ENCODE measurements at places on chromosomes 3 and 15.

GRCh38 chr3:142447301-142447851, 461 bp downstream of the XRN1 start:
- peak; percentile 16 for DNase-seq

GRCh38 chr3:144324076-144324475, 352.5 kb downstream of the DIPK2A start:
- DNase-seq: no peak

- DNase-seq: no peak
These were observed 23.0 kb downstream of the HPS3 start for GRCh38 chr3:149152420-149152819.

DNA sequence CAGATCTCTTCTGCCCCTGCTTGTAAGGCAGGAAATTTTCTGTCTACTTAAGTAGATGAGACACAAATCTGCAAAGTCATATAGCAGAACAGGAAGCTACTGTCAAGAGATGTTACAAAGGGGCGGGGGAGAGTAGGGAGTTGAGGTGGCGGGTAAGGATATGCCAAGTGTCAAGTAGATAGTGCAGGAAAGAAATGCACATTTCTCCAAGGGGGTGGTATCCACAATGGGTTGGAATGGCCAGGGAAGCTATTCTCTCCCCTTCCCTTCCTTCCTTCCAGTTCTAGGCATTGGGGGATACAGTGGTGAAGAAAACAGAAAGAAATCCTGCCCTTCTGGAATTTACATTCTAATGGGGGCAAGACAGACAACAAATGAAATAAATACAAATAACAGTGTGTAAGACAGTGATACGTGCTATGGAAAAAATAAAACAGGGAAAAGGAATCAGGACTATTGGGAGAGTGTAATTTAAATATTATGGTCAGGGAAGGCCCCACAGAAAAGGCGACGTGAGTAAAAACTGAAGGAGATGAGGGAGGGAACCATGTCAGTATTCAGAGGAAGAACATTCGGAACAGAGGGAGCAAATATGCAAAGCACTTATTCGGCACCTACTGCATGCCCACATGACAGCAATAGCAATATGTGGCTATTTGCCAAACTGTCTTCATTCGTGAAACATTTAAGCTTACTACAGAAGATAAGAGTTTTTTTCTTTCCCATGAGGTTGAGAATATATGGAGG, 42.8 kb upstream of the RNU6-1 start:
- peak; percentile 78 for DNase-seq

GRCh38 chr3:190120269-190121060, at the start of gene P3H2:
Gene P3H2 (minus strand): TSS chr3:190120897. CDS start chr3:190120731, 166 bp downstream.
- DNase-seq: peak; percentile 68

DNA sequence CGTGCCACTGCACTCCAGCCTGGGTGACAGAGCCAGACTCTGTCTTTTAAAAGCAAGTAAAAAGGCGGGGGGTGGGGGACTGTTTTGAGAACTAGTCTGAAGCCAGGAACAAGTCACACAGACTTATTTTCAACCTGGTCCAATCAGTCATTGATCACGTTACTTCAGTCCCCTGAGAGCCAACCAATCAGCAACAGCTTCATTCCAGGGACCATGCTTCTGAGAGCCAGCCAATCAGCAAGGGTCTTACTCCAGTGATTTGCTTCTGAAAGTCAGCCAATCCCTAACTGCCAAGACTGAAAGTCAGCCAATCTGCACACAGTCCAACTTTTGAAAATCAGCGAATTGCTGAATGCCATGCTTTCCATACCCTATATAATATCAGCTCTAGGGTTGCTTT, 48.6 kb upstream of the C15orf39 start:
- peak; percentile 89 for DNase-seq

DNA sequence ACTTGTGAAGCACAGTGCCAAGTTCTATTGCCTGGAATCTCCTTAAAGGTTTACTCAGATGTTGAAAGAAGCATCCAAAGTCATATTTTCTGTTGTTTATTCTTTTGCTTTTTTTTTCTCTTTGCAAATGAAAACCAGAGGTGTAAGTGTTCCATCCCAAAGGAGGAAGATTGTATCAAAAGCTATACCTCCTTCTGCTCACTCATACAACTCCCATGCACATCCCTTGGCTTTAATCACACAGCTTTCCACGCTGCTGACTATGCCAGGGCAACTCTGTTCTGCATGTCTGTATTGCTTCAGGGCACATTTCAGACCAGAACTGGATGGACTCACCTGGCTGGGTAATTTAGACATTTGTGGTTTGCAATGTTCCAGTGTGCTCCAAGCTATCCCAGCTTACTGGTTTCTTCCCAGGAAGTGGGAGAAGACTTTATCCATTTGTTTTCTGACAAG, 399.6 kb upstream of the TBL1XR1 start:
- DNase-seq: no peak

Data from GDM1 (cell line).